ENCODE measurements at places on chromosomes 13 and 19.

GRCh38 chr19:39158646-39159260 is 33.2 kb downstream of the PAK4 start:
- DNase-seq: no peak

GRCh38 chr19:53365134-53365898 is at the start of gene ZNF525:
Gene ZNF525 (plus strand): TSS chr19:53365705. CDS start chr19:53372282, 6,577 bp downstream.
- DNase-seq: peak; percentile 87

DNA sequence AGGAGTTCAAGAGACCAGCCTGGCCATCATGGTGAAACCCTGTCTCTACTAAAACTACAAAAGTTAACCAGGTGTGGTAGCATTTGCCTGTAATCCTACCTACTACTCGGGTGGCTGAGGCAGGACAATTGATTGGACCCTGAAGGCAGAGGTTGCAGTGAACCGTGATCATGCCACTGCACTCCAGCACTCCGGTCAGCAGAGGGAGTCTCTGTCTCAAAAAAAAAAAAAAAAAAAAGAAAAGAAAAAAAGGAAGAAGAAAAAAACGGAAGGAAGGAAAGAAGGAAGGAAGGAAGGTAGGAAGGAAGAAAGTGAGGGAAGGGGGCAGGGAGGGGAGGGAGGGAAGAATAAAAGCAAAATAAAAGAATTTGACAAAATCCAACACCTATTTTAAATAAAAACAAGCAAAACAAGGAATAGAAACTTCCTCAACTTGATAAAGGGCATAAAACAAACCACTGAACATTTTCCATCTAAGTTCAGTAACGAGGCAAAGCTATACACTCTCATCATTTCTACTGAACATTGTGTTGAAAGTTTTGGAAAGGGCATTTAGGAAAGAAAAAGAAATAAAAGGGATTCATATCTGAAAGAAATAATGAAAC is 411.6 kb upstream of the SLITRK5 start:
- no peak for DNase-seq

DNA sequence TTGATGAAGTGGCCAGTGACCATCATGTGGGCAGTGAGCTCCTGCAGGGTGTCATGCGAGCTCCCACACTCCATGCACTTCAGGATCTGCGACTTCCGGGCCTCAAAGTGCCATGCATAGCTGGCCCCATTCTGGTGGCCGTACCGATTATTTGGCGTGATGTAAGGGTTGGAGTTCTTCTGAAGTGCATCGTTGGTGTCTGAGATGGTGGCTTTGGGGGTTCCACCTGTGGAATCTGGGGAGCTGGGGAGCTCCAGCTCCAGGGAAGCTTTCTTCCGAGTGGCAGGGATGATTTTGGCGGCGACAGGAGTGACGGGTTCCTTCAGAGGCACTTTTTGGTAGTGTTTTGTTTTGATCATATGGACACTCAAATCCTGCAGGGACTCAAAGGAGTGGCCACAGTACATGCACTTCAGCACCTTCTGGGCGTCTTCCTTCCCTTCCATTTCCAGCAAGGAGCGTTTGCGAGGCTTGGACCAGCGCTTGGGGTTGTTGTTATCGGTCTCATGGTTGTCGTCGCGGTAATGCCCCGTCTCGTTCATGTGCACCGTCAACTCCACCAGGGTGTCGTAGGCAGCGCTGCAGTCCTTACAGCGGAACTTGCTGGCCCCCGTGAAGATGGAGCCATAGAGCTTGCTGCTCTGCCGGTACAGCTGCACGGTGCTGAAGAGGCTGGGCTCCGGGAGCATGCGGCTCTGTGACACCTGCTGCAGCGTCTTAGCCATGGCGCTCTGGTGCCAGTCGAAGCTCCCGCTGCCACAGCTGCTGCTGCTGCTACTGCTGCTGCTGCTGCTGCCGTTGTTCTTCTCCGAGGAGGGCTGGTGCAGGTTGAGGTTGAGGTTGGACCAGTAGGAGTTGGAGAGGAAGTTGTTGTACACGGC is 70.4 kb downstream of the TSHZ3 start:
- no peak for DNase-seq

DNA sequence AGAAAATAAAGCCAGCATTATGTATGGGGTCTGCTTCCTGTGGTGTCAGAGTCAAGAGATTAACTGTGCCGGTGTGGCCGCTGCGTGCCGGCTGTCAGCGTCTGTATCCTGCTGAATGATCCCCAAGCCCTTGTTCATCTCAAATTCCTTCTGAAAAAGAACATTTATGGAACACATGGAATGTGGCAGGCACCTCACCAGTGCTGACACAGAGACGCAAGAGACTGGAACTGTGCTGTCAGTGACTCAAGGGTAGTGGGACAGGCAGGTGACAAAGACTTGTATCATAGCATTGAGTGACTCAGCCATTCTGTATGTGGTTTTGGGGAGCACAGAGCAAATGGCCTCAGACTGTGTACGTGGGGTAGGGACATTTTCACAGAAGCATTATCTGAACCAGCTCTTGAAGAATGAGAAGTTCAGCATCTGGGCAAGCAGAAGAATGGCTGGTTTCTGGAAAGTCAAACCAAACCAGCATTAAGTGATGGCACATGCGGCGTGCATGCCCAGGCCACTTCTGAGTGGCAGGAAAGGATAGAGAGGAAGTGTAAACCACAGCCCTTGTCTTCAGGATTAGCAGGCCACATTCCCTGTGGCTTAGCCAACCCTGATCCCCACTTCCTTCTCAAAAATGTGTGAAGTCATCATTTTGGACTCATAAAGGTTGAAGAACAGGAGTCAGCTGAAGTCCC is 54.0 kb upstream of the IRS2 start:
- DNase-seq: peak; percentile 6

- no peak for DNase-seq
Measured at GRCh38 chr13:100323937-100324336, 235.0 kb downstream of the PCCA start.

GRCh38 chr19:22935151-22935550 is 67.8 kb downstream of the ZNF728 start:
- DNase-seq: no peak

DNA sequence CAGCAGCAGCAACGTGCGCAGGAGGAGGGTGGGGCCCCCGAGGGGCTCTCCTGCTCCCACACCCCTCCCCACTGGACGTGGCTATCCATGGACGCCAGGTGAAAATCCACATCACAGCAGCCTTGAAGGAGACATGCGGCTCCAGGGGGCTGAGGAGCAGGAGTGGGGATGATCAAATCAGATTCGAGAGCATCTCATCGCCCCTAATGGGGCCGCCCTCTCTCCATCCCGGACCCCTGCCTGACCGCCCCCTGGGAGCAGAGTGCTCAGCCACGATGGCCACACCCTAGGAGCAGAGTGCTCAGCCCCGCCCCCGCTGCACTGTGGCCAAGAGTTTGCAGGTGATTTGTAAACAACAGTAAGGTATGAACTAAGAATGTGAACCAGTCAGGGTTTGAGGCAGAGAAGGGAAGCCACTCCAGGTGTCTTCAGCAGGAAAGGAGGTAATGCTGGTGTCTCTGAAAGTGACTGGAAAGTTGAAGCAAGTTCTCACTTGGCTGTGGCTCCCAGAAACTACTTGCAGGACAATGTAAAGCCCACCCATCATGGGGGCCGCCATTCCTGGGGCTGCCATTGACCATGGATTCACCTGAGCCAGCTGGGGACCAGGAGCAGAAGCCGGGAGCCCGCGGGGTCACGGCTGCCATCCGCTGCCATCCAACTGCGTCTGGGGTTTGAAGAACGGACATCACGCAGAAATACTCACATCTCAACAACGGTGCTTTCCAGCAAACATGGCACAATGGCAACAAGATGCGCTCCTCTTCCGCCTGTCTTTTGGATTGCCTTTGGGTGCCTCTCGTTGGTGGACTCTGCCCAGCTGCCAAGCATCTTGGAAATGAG is 71.8 kb downstream of the SPACA7 start:
- DNase-seq: no peak

GRCh38 chr13:98236197-98236596 is 59.1 kb upstream of the RNF113B start:
- no peak for DNase-seq

- no peak for DNase-seq
Measured at GRCh38 chr13:30593001-30593400, 24.7 kb upstream of the USPL1 start.

DNA sequence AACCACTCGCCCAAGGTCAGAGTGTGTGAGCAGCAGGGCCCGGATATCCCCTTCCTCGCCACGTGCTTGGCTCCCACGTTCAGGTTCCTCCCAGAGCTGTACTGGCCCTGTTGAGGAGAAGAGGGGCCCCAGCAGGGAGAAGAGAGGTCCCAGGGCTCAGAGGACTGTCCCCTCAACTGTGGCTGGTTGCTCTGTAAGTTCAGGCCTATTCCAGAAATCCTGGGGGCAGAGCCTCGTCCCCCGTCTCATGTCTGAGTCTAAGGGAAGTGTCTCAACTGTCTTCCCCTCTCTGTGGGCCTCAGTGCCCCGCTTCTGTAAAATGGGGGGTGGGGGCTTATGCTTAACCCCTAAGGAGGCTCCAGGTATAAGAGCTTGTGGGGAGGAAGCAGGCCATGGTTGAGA is 3.9 kb downstream of the PPP5C start:
- DNase-seq: no peak

DNA sequence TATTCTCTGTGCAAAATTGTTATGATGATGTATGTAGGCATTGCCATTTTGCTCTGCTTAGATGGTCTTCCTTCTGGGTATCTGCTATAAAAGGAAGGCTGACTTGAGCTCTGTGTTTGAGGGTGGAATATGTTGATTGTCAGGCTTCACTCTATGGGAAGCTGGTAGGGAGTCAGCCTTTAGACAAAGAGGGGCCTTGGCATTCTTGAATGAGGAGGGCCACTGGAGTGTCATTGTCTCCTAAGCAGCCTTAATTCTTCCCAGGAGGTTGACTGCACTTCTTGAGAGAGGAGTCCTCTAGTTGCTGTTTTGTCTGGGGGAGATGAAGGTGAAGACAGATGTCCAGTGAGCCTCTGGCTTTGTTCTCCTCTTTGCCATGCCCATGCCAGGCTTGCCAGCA is 266.8 kb downstream of the KCNRG start:
- DNase-seq: no peak

- no peak for DNase-seq
Measured at GRCh38 chr13:99985241-99985874, 3.8 kb downstream of the ZIC2 start.

GRCh38 chr13:63680704-63681103 is 2265.1 kb upstream of the PCDH20 start:
- no peak for DNase-seq

GRCh38 chr13:45280011-45280410 is 61.0 kb downstream of the TPT1 start:
- no peak for DNase-seq

- no peak for DNase-seq
Measured at GRCh38 chr19:55398200-55398925, 9.2 kb downstream of the UBE2S start.

DNA sequence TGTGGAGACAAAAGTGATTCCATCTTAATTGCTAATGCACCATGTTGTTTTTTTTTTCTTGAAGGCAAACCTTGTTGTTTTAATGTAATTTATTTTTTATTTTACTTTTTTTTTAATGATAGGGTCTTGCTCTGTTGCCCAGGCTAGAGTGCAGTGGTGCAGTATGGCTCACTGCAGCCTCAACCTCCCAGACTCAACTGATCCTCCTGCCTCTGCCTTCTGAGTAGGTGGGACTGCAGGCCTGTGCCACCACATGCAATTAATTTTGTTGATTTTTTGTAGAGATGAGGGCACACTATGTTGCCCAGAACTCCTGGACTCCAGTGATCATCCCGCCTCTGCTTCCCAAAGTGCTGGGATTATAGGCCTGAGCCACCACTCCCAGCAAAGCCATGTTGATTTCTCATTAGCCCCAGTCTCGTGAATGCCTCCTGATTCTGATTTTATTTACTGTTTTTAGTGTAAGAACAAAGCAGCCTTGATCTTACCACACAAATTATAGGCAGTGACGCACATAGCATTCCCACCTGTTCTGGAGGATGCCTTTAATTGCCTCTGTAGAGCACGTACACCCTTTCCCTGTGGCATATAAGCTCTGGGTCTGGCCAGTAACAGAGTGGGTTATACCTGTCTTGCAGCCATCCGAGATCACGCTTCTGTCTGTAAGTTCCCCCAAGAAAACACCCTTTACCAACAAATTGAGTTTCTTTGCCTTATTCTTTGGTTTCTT is 150.4 kb downstream of the GGACT start:
- no peak for DNase-seq

- DNase-seq: no peak
Measured at GRCh38 chr19:51124216-51124615, 490 bp upstream of the SIGLEC9 start.

- DNase-seq: no peak
Measured at GRCh38 chr13:99661791-99662190, 160.5 kb downstream of the TM9SF2 start.

DNA sequence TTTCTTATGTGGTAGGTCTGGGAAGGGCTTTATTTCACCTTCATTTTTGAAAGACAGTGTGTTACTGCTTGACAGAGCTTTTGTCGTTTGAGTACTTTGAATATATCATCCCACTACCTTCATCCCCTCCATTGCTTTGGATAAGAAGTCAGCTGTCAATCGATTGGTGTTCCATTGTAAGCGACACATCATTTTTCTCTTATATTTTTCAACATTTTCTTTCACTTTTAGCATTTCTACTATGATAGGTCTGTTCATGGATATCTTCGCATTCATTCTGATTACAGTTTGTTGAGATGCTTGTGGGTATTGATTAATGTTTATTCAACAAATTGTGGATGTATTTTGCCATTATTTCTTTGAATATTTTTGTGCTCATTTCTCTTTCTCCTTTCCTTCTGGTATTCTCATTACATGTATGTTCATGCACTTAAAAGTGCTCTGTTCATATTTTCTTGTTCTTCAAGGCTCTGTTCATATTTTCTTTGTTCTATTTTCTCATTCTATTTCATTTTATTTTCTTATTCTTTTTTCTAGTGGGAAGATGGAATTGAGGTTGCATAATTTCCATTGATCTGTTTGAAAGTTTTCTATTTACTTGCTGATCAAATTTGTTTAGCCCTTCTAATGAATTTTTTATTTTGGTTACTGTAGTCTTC is 29.2 kb downstream of the ZNF546 start:
- no peak for DNase-seq

DNA sequence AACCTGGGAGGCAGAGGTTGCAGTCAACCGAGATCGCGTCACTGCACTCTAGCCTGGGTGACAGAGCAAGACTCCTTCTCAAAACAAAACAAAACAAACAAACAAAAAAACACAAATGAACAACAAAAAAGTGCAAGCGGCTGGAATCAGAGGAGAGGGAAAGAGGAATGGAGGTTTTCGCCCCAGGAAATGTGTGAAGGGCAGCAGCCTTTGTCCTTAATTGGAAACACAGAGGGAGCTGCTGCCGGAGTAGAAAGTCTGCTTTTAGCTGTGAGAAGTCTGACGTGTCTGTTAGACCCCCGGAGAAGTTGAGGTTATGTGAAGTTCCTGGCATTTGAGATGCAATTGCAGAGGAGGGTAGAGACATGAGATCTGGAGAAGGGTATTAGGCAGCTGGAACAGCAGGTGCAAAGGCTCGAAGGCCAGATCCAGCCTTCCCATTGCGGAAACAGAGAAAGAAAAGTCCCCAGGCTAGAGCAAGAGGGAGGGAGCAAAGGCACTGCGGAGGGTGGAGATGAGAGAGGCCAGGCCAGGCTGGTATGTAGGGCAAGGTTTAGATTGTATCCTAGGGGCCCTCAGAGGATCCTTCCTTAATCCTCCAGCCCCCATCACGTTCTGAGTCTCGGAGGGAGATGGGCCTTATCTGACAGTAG is 473 bp downstream of the TMIGD2 start:
- no peak for DNase-seq
